GM12865 (cell line): ENCODE measurements at places on chromosomes 12 and 14.

- DNase-seq = peak; percentile 90
These were observed 7.3 kb upstream of the BATF start for GRCh38 chr14:75514673-75515628.

DNA sequence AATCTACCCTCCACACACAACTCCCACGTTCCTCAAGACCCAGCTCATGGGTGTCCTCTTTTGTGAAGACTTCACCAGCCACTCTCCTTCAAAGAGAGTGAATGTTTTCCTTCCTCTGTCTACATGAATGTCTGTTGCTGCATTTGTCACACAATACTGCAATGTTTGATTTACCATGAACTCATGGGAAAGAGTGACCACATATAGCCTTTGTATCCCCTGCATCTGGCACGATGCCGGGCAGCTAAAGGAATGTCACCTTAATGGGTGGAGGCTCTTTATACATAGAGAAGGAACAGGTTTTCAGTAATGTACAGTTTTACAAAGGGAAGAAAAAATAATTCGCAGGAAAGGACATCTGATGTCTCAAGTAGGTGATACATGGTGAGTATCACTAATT is 12.1 kb upstream of the BCDIN3D start:
- no peak for DNase-seq

GRCh38 chr12:121085506-121086353 is 46.7 kb upstream of the OASL start:
- no peak for DNase-seq

DNA sequence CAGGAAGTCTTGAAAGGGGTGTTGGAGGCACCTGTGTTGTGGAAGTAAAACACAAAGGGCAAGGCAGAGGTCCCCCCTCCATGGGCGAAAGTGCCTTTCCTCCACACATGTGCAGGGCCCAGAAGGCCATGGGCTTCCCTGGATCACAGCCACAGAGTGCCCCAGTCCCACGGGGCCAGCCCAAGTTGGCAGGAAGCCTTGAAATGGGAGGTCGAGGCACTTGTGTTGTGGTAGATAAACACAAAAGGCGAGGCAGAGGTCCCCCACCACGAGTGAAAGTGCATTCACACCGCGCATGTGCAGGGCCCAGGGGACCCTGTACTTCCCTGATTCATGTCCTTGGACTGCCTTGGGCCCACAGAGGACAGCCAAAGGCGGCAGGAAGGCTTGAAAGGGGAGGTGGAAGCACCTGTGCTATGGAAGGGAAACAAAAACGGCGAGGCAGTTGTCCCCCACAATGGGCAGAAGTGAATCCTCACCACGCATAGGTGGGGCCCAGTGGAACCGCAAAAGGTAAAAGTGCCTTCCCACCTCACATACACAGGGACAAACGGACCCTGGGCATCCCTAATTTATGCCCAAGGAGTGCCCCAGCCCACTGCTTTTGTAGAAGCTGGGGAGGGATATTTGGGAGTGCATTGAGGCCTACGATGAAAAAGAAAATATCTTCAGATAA is 585.4 kb downstream of the ALG10 start:
- no peak for DNase-seq

DNA sequence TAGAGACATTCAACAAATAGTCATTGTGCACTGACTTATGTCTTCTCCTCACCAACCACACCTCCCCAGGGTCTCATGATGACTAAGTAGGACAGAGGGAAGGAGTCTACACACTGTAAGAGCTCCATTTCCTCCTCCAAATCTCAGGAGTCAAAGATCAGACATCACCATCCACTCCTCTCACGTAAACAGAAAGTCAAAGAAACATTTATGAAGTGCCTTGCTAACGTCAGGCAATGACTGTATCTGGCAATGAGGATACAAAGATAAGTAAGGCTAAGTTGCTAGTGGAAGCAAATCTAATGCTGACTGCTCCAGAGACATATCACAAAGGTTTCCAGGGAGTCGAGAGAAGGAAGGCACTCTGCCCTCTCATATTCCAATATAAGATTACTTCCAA is 88.9 kb downstream of the SLC2A13 start:
- DNase-seq = no peak

- DNase-seq = no peak
These were observed 46.9 kb downstream of the C14orf132 start for GRCh38 chr14:96086032-96086431.
